ENCODE measurements at places on chromosomes 6 and 20. TPM values are rescaled to one million over a fixed set of nuclear protein-coding genes. Genes with fewer than 3 reads are reported as not detected.

Gene PDYN
- not detected for total RNA-seq

Gene DNAH8
- not detected for total RNA-seq

Gene FRS3
- total RNA-seq: 17.8 TPM

Gene BTNL2
- total RNA-seq: not detected

Gene ESR1
- total RNA-seq: not detected

DNA sequence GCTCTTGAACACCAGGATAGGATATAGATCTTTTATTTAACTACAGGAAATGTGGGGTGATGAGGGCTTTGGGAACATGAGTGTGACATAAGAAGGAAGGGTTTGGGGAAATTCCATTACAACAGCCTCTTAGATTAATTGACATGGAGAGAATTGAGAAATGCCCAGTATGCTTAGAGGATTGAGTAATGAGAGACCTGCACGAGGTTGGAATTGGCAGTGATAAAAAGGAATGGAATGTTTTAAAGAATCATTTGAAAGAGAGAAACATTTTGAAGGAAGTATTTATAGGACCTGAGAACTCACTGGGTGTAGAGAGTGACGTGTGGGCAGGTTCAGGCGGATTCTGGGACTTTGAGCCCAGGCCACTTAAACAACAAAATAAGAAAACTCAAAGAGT is 227.0 kb downstream of the BMP2 start:
- DNase-seq: no peak
- H3K4me1 ChIP-seq: no peaks in the 10 kb centered on the region
- no peak overlapping the region for H3K27ac ChIP-seq
- H3K4me3 ChIP-seq: no peak overlapping the region

DNA sequence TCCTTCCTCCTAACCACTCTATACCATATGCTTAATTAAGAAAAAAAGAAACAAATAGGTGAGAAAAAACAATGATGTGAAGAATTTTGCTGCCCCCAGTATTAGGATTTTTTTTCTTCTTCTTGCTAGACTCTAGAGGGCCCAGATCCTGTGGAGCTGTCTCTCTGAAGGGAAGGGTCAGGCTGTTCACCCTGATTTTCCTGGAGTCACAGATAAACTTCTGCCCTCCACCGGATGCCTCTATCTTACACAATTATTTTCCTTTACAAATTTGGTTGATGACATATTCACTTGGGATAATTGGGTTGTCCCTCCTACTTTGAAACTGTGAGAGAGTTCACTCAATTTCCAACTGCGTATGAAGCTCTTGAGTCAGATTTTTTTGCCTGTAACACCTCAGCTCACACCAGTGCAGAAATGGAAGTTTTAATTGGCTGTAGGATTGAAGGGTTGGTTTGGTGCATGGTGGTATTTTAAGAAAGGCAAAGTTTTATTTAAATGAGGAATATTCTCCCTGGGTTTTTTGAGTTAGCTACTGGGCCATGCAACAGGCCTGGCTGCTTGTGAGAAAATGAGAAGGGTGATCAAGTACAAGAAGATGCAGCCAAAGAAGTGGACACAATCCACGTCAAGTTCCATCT is 73.7 kb upstream of the ESR1 start:
- no peak for DNase-seq
- H3K36me3 ChIP-seq: no peaks in the 10 kb centered on the region
- no peak overlapping the region for H3K27ac ChIP-seq
- no peaks in the 10 kb centered on the region for H3K27me3 ChIP-seq

DNA sequence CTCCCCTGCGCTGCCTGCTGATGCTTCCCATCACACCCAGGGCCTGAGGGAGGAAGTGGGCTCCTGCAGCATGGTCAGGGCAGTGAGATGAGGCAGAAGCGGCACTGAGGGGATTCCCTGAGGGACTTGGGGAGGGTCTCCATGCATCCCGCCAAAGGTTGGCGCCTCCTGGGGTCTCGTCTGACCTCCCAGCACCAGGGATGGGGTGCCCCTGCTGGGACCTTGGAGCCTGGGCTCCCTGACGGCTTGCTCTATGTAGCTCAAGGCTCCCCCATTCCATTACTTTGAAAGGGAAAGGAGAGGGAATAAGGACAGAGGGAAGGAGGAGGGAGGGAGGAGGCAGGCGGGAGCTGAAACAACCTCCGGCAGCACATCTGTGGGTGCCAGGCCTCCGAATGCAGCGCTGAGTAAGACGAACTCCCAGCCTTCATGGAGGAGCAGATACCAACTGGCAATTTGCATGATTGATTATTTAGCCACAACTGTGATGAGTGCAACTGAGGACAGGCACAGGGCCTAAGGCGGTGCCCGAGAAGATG is 259.3 kb downstream of the ERMARD start:
- peaks cover 3% of the 10 kb centered on the region for H3K27me3 ChIP-seq
- peaks cover 1% of the 10 kb centered on the region for H3K36me3 ChIP-seq
- H3K27ac ChIP-seq: no peak overlapping the region
- no peak for DNase-seq
- no peak overlapping the region for H3K4me3 ChIP-seq

DNA sequence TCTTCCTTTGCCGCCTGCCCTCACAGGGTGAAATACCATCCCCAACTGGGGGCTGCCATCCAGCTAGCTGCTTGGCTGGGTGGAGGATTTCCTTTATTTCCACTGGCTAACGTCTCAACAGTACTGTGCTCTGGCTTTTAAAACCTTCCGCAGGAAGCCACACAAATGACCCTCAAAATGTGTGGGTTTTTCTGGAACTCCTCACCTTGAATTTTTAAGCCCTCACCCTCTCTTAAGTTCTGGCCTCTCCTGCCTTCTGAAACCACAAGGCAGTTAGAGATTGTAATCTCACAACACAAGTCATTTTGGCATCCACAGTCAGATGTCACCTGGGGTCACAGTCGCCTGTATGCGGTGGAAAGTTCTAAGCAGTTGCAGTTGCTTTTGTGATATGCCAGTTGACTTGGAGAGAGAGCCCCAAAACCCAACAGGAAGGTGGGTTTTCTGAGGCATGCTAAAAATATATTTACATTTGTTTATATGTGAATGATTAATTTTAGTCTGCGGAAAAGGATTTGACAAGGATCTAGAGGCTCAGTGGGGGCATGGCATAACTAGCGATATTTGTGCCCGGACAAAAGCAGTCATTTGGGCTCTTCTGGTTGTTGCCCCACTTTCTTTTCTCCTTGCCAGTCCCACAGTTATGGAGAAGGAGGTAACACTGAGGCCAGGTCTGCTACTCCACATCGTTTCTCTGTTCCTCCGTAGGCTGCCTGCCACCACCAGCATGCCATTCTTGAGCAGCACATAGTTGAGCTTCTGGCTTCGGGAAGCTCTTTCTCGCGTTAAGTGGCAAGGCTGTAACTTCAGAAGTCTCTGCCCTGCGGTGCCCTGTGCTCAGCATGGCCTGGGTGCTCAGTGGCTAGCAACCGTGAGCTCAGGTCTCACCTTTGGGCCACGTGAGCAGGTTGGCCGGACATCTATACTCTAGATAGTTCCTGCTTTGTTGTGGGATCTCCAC is 335.3 kb downstream of the CD83 start:
- H3K27ac ChIP-seq: no peak overlapping the region
- H3K36me3 ChIP-seq: peaks cover 8% of the 10 kb centered on the region
- peaks cover 2% of the 10 kb centered on the region for H3K27me3 ChIP-seq
- no peak for DNase-seq

GRCh38 chr20:63433756-63434531 is 38.5 kb downstream of the KCNQ2 start:
- no peak for DNase-seq
- peaks cover 17% of the 10 kb centered on the region for H3K4me1 ChIP-seq
- H3K27ac ChIP-seq: peak overlapping the region; percentile 86
- H3K27me3 ChIP-seq: peaks cover 16% of the 10 kb centered on the region

- peak overlapping the region; percentile 5 for H3K4me3 ChIP-seq
- no peaks in the 10 kb centered on the region for H3K27me3 ChIP-seq
- no peak for DNase-seq
- no peak overlapping the region for H3K27ac ChIP-seq
- H3K4me1 ChIP-seq: peaks cover 8% of the 10 kb centered on the region
Measured at GRCh38 chr6:99344289-99344688, 5.2 kb downstream of the FAXC start.

DNA sequence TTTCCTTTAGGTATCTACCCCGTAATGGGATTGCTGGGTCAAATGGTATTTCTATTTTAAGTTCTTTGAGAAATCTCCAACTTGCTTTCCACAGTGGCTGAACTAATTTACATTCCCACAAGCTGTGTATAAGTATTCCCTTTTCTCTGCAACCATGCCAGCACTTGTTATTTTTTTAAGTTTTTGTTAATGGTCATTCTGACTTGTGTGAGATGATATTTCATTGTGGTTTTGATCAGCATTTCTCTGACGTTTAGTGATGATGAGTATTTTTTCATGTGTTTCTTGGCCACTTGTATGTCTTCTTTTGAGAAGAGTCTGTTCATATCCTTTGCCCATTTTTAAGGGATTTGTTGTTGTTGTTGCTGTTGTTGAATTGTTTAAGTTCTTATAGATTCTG is 871.1 kb downstream of the KIF16B start:
- DNase-seq: no peak
- no peaks in the 10 kb centered on the region for H3K36me3 ChIP-seq
- H3K27me3 ChIP-seq: no peaks in the 10 kb centered on the region
- H3K27ac ChIP-seq: no peak overlapping the region
- no peak overlapping the region for H3K4me3 ChIP-seq

DNA sequence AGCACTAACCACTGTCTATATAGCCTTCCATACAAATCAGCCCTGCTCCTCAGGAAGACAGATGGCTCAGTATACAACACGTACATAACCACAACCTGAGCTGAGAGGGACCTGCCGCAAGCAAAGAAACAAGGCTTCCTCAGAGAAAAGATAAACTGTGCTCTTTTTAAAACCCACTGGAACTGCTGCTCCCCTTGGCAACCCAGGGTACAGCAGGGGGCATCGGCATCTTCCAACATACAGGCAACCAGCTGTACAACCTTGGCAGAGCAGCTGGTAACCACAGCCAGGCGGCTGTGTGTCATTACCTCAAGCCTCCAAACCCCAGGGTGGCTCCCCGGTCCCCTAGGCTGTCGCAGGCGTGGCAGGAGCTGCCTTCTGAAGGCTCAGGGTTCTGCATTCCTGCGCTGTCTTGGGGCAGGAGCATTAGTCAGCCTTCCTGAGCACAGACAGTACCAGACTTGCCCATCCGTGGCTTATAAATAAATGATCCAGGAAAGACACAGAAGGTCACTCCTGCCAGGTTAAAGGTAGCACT is 249.5 kb downstream of the ADGRG6 start:
- no peak overlapping the region for H3K4me3 ChIP-seq
- no peaks in the 10 kb centered on the region for H3K27me3 ChIP-seq
- H3K4me1 ChIP-seq: no peaks in the 10 kb centered on the region
- H3K27ac ChIP-seq: no peak overlapping the region
- H3K36me3 ChIP-seq: no peaks in the 10 kb centered on the region

DNA sequence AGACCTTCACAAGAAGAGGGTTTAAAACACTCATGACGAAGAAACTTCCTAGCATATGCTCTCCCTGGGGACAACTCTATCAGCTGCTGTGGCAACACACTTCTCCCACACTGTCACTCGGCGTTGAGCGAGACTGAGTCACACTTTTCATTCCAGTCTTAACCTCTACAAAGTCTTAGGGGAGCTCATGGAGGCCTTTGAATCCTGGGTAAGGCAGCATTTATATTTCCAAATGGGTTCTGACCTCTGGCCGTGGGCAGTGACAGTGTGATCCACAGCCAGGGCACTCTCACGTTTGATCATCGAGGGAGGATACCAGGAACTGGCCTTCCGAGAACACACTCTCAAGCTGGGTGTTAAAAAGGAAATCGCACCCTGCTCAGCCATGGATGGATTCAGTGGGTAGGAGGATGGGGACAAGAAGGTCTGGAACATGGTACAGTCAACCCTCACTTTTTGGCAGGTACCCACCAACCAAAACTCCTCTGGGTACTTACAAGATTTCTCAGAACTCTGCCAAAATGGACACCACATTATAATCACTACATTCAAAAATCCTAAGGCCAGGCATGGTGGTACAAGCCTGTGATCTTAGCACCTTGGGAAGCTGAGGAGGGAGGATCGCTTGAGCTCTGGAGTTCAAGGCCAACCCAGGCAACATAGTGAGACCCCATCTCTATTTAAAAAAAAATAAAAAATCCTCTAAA is 19.6 kb downstream of the RRBP1 start:
- peaks cover 26% of the 10 kb centered on the region for H3K4me1 ChIP-seq
- H3K4me3 ChIP-seq: no peak overlapping the region
- H3K36me3 ChIP-seq: peaks cover 11% of the 10 kb centered on the region
- no peak overlapping the region for H3K27ac ChIP-seq

GRCh38 chr6:84601366-84601765 is 163.0 kb downstream of the TBX18 start:
- DNase-seq: no peak
- H3K27ac ChIP-seq: no peak overlapping the region
- H3K4me1 ChIP-seq: no peaks in the 10 kb centered on the region
- no peaks in the 10 kb centered on the region for H3K36me3 ChIP-seq

DNA sequence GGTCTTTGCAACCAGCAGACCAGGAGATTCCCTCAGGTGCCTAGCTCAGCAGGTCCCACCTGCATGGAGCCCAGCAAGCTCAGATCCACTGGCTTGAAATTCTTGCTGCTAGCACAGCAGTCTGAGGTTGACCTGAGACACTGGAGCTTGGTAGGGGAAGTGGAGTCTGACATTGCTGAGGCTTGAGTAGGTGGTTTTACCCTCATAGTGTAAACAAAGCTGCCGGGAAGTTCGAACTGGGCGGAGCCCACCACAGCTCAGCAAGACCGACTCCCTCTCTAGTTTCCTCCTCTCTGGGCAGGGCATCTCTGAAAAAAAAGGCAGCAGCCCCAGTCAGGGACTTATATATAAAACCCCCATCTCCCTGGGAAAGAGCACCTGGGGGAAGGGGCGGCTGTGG is 34.3 kb downstream of the PRSS35 start:
- H3K27me3 ChIP-seq: no peaks in the 10 kb centered on the region
- DNase-seq: no peak
- no peak overlapping the region for H3K27ac ChIP-seq
- peaks cover 4% of the 10 kb centered on the region for H3K36me3 ChIP-seq

DNA sequence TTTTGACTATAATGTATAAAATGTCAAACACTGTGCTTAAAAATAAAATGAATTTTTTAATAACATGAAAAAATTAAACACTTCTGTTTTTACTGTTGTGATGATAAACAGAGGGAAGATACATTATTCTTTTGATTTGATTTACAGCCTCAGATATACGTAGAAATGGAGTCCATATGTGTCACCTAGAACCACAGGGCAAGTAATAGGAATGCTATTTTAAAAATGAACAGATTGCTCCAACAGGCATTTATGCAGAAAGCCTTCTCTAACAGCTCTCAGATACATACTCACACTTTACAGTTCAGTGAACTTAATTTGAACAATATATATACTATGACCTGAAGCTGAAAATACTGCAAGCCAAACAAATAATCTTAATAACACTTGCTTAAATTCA is 1551.0 kb downstream of the GRIK2 start:
- no peak overlapping the region for H3K4me3 ChIP-seq
- peaks cover 3% of the 10 kb centered on the region for H3K27me3 ChIP-seq
- no peak overlapping the region for H3K27ac ChIP-seq

GRCh38 chr6:84847390-84848160 is 83.2 kb upstream of the TBX18 start:
- H3K36me3 ChIP-seq: no peaks in the 10 kb centered on the region
- no peaks in the 10 kb centered on the region for H3K4me1 ChIP-seq
- DNase-seq: no peak
- H3K4me3 ChIP-seq: no peak overlapping the region
- no peaks in the 10 kb centered on the region for H3K27me3 ChIP-seq
